ENCODE measurements at places on chromosomes 5 and 9.

- H3K4me3 ChIP-seq = no peak overlapping the region
- peaks cover 20% of the 10 kb centered on the region for H3K27me3 ChIP-seq
- no peaks in the 10 kb centered on the region for H3K36me3 ChIP-seq
- H3K27ac ChIP-seq = no peak overlapping the region
- DNase-seq = no peak
- H3K4me1 ChIP-seq = peaks cover 1% of the 10 kb centered on the region
Observed at GRCh38 chr5:133469252-133469651, 143.1 kb downstream of the FSTL4 start.

DNA sequence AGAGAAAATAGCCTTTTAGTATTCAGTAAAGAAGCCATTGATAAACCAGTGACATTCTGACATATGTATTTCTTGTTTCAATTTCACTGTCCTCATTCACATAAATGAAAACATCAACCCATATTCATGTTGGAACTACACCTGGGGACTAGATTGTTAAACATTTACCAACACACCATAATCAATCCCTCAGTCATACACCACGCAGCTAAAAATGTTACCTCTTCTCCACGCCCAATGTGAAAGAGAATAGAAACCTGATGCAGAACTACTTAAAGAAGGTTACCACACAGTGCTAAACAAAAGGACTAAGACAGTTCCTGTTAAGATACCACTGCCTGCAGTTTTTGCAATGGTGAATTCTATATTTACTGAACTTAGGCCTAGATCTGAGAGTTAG, 518.9 kb downstream of the PRELID2 start:
- no peaks in the 10 kb centered on the region for H3K36me3 ChIP-seq
- no peak overlapping the region for H3K4me3 ChIP-seq
- DNase-seq = no peak
- H3K4me1 ChIP-seq = no peaks in the 10 kb centered on the region
- no peaks in the 10 kb centered on the region for H3K27me3 ChIP-seq
- no peak overlapping the region for H3K27ac ChIP-seq

DNA sequence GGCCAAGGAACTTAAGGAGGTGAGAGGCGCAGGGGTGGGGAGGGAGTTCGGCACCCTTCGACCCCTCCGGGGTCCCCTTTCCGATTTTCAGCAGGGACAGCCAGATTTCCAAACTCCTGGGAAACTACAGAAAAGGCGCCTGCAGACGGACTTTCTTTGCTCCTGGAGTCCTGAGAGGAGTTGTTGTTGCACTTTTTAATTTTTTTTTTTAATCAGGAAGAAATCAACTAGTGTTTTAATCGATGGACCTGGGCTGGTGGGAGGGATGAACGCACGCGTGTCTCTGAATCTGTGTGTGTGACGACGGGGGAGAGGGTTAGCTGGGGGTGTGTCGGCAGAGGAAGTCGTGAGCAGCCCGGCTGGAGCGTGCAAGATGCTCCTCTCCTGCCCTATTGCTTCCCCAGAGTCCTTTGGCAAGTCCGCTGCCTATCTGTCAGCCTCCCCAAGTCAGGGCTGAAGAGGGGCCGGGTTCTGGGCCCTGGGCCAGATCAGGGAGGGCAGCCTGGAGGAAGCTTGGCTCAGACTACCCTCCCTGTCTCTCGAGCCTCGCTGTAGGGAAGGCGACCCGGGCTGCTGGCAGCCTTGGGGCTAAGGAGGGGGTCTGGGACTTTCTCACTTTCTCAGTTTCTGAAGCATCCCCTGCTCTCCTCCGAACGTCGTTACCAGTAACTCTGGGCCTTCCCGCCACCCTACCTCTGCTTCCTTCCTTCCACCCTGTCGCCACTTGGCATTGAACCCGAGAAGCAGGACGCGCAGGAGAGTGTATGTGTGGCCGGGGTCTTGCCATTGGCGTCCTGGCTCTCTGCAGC, 731 bp downstream of the PRR16 start:
- H3K27me3 ChIP-seq = peaks cover 52% of the 10 kb centered on the region
- peak overlapping the region; percentile 54 for H3K4me3 ChIP-seq
- H3K27ac ChIP-seq = no peak overlapping the region

- H3K27me3 ChIP-seq = peaks cover 4% of the 10 kb centered on the region
- no peaks in the 10 kb centered on the region for H3K36me3 ChIP-seq
- H3K4me1 ChIP-seq = no peaks in the 10 kb centered on the region
- no peak overlapping the region for H3K4me3 ChIP-seq
- DNase-seq = no peak
- H3K27ac ChIP-seq = no peak overlapping the region
Observed at GRCh38 chr9:71145179-71145578, 23.8 kb upstream of the TRPM3 start.

GRCh38 chr5:172172912-172173563, 15.0 kb downstream of the STK10 start:
- peaks cover 92% of the 10 kb centered on the region for H3K4me1 ChIP-seq
- peak overlapping the region; percentile 83 for H3K4me3 ChIP-seq

DNA sequence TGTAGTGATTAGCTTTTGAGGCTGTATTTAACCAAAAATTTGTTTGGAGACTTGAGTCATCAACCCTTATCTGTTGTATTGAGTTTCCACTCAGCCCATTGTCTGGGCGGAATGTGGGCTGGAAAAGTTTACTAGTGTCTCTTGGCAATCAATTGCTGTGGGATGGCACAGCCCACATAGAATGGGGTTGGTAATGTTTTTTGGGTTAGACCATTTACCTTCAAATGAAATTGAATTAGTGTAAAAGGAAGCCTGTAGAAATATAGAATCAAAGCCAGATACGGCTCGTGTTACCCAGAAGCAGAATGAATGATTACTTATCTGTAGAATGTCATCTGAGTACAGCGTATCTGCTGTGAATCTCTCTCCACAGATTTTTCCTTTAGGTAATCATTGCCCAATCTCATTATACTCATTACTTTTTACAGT, 142.9 kb downstream of the AOPEP start:
- H3K4me3 ChIP-seq = no peak overlapping the region
- H3K4me1 ChIP-seq = peaks cover 30% of the 10 kb centered on the region
- H3K36me3 ChIP-seq = peaks cover 9% of the 10 kb centered on the region
- H3K27me3 ChIP-seq = no peaks in the 10 kb centered on the region

GRCh38 chr9:112811518-112811917, 61.0 kb downstream of the SNX30 start:
- H3K4me1 ChIP-seq = no peaks in the 10 kb centered on the region
- no peak overlapping the region for H3K4me3 ChIP-seq
- H3K27me3 ChIP-seq = no peaks in the 10 kb centered on the region
- H3K27ac ChIP-seq = no peak overlapping the region
- no peaks in the 10 kb centered on the region for H3K36me3 ChIP-seq

- H3K4me3 ChIP-seq = no peak overlapping the region
- no peaks in the 10 kb centered on the region for H3K27me3 ChIP-seq
- peaks cover 19% of the 10 kb centered on the region for H3K36me3 ChIP-seq
- peaks cover 29% of the 10 kb centered on the region for H3K4me1 ChIP-seq
- peak; percentile 74 for DNase-seq
- H3K27ac ChIP-seq = peak overlapping the region; percentile 86
Observed at GRCh38 chr9:131635285-131635684, 90.0 kb downstream of the PRRT1B start.

GRCh38 chr5:77945874-77946273, 169.7 kb upstream of the TBCA start:
- no peaks in the 10 kb centered on the region for H3K36me3 ChIP-seq
- peaks cover 18% of the 10 kb centered on the region for H3K27me3 ChIP-seq
- H3K4me1 ChIP-seq = no peaks in the 10 kb centered on the region
- no peak overlapping the region for H3K27ac ChIP-seq
- no peak overlapping the region for H3K4me3 ChIP-seq
- DNase-seq = no peak

- no peak overlapping the region for H3K4me3 ChIP-seq
- peaks cover 18% of the 10 kb centered on the region for H3K4me1 ChIP-seq
- H3K27ac ChIP-seq = peak overlapping the region; percentile 26
Observed at GRCh38 chr5:98880151-98880550, 48.7 kb downstream of the CHD1 start.

DNA sequence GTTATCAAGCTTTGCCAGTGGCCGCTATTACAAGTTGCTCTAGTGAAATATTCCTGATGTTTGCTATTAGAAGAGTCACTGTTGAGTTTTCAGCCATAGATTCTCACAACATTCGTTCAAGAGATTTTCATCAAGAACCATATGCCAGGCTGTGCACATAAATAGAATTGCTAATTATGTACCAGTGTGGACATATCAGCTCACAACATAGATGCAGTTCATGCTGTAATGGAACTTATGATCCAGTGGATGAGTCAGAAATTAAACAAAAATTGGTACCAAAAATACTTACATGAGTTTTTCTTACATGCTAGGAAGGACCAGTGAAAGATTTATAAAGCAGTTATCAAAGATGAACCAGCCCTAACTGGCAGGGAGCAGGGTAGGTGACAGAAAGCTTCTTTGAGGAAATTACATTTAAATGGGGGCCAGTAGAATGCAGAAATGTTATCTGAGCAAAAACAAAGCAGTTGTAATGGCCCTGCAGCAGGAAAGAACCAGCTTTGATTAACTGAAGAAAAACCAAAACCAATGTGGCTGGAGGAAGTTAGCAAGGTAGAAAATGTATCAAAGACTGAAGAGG, 404.2 kb downstream of the DNAH5 start:
- H3K27ac ChIP-seq = no peak overlapping the region
- H3K4me1 ChIP-seq = no peaks in the 10 kb centered on the region
- DNase-seq = no peak
- H3K36me3 ChIP-seq = no peaks in the 10 kb centered on the region
- no peak overlapping the region for H3K4me3 ChIP-seq
- no peaks in the 10 kb centered on the region for H3K27me3 ChIP-seq

DNA sequence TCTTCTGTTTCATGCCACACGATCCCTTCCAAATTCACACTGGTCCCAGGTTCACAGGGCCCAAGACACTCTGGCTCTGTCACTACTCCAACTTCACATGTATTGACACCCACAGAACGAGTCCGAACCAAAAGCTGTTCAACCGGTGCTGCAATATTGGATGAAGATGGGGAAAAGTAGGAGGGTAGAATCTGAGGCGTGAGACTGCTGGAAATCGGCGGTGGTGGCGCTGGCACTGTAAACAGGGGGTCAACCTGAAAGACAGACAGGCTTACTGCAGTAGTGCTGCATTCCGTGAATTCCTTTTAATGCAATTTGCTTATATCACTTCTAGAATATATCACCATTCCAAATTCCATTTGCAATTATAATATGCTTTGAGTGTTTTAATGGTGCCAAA, 45.4 kb downstream of the ZNF608 start:
- no peaks in the 10 kb centered on the region for H3K4me1 ChIP-seq
- H3K27ac ChIP-seq = no peak overlapping the region
- H3K4me3 ChIP-seq = no peak overlapping the region

DNA sequence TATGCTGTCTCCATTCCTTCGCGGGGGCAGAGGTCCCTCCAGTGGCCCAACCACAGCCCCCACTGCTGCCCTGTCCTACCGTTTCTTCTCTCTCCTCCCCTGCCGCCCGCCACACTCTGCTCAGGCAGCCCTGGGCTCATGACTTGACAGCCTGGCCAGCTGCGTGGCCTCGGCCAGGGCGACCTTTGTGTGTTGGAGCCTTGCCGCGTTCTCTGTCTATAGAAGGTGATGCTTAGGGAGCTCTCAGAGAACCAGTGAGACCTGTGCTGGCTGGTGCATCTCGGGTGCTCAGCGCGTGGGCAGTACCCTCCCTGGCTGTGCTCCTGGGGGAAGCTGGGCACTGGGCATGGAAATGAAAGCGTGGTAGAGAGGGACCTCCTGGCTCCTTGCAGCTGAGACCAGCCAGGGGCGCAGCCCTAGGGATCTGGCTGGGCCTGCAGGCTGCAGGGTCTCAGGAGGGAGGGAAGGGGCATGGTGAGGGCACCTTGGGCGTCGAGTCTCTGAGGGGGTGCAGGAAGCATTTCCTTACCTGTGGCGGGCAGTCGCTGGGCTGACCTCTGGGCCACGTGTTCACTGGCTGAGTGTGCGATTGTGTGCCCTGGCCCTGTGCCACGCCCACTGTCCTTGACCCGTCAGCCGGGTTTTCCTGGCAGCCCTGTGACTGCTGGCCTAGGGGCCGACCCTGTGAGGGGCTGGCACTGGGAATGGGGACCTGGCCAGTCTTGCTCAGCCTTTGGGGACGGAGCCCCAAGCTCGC, 50.3 kb downstream of the RXRA start:
- no peak overlapping the region for H3K4me3 ChIP-seq
- H3K27me3 ChIP-seq = no peaks in the 10 kb centered on the region
- no peak overlapping the region for H3K27ac ChIP-seq
- H3K4me1 ChIP-seq = peaks cover 4% of the 10 kb centered on the region
- H3K36me3 ChIP-seq = no peaks in the 10 kb centered on the region

DNA sequence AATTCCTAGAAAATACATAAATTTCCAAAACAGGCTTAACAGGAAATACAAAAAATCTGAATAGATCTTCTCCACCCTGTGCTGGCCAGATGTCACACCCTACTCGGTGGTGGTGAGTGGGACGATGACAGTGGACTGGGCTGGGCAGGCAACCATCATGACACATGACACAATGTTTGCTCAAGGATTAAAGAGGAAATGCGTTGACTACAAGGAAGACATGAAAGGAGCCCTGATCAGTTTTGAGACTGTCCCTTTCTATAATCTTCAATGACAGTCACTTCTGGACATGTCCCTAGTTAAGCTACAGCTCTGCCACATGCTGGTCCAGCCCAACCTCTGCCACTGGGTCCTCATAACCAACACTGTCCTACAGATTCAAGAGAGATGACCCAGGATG, 99.8 kb downstream of the ZDHHC21 start:
- H3K27ac ChIP-seq = no peak overlapping the region
- H3K27me3 ChIP-seq = no peaks in the 10 kb centered on the region
- no peaks in the 10 kb centered on the region for H3K4me1 ChIP-seq
- no peak overlapping the region for H3K4me3 ChIP-seq
- peaks cover 35% of the 10 kb centered on the region for H3K36me3 ChIP-seq

GRCh38 chr9:33277484-33277883, 12.6 kb downstream of the CHMP5 start:
- DNase-seq = no peak
- H3K27ac ChIP-seq = no peak overlapping the region
- peaks cover 9% of the 10 kb centered on the region for H3K4me1 ChIP-seq
- H3K4me3 ChIP-seq = no peak overlapping the region
- peaks cover 13% of the 10 kb centered on the region for H3K36me3 ChIP-seq

DNA sequence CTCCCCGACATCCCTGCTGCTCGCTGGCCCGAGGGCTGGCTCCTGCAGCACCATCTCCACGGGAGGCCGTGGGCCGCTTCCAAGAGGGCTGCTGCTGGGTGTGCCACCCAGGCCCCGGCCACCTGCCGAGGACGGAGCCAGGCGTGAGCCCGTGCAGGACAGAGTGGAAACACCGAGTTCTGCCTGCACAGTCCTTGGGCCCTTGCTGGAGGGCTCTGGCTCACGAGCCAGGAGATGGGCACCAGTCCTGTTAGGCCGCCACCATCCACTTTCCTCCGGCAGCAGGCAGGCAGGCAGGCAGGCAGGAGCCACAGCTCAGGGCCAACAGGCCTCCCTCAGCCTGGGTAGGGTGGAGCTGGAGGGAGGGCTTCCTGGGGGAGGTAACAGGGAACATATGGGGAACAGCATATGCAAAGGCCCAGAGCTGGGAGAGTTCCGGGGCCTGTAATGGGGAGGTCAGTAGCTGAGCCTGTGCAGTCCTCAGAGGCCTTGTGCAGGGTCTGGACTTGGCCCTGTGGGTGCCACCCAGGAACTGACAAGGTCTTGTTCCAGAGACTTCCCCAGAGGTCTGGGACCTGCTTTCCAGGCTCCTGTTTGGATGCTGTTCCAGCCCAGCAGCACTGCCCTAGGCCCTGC, 31.9 kb downstream of the RXRA start:
- no peak overlapping the region for H3K27ac ChIP-seq
- DNase-seq = no peak
- no peaks in the 10 kb centered on the region for H3K36me3 ChIP-seq
- H3K4me1 ChIP-seq = no peaks in the 10 kb centered on the region

GRCh38 chr5:73318308-73318719, 130.3 kb downstream of the FOXD1 start:
- DNase-seq = no peak
- no peak overlapping the region for H3K27ac ChIP-seq
- H3K27me3 ChIP-seq = peaks cover 67% of the 10 kb centered on the region
- H3K4me1 ChIP-seq = no peaks in the 10 kb centered on the region
- H3K4me3 ChIP-seq = no peak overlapping the region
